ENCODE measurements at places on chromosomes 2 and 18.

- no peak for DNase-seq
Measured at GRCh38 chr2:64157792-64158191, 13.6 kb upstream of the PELI1 start.

DNA sequence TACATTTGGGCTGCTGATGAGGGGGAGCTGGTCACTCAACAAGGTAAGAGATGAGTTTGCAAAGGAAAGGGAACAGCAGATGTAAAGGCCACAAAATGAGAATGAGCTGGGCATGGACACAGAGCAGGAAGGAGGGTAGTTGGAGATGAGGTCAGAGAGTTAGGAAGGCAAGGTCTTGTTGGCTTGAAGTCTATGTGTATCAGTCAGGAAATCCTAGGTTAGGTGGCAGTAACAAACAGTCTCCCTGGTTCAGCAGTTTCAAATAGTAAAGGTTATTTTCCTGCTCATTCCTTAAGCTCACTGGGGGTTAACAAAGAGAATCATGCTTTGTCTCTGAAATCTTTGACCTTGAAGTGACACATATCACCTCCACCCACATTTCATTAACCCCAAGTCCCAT is 58.3 kb upstream of the ARL4C start:
- DNase-seq: no peak

DNA sequence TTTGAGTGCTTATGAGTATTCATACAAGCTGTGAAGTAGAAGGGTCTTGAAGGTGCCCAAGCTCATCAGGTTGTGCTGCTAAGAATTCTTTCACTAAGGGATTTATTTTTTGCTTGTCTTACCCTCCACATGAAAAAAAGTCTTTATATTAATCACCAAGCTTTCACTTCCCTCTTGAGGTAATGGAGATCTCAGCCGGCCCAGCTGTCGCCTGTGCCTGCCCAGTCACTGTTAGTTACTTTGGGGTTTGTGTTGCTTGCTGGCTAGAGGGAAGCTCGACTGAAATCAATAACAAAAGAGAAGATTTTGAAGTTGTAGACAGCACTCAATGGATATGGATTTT is 21.9 kb downstream of the MC2R start:
- no peak for DNase-seq

- no peak for DNase-seq
Measured at GRCh38 chr2:233679196-233679595, 2.5 kb upstream of the UGT1A7 start.

DNA sequence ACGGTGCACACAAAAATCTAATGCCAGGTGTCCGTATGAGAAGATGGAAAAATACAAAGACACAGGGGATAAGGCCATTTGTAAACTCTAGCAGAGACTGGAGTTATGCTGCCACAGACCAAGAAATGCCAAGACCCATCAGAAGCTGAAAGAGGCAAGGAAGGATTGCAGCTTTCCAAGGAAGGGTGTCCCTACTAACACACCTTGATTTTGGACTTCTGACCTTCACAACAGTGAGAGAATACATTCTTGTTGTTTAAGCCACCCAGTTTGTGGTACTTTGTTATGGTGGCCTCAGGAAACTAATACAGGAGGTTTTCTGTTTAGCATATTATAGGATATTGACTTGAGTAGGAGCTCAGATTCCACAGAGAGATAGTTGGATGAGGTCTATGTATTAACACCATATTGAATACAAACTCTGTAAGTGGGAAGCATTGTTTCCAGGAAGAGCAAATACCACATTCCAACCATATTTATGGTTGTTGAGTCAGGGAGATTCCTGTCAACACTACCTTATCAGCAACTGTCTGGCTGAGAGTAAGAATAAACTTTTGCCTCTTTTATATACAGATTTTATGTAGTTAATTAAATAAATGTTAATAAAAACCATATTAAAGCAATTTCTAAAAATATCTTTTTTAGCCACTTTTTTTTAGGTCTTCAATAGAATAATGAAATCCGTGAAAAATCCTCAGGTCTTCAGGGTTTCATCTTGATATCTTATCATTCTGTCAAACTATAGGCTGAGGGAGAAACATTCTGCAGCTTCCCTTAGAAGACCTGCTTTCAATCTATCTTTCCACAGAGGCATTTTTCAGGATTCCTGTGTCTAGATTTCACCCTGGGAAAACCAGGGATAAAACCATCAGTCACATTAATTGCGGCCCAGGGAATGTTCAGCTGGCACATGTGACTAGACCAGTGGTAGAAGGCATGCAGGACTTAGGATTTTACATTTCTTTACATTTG is 35.4 kb upstream of the HNMT start:
- no peak for DNase-seq

DNA sequence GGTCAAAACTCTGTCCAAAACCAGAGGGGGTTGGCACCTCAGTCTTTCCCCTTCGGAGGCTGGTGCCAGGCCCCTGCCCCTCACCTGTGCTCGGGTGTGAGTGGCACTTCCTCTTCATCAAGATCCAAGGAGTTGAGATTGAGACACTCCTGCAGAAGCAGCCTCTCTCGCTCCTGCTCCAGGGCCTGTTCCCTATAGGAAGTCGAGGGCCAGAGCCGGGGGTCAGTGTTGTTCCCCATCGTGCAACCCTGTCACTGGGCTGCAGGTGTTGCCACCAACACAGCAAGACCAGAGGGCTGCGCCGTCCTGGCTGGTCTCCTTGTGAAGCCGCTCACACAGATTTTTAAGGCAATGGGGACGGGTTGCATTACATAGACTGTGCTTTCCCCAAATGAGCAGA is 18.9 kb downstream of the FAM178B start:
- DNase-seq: no peak

DNA sequence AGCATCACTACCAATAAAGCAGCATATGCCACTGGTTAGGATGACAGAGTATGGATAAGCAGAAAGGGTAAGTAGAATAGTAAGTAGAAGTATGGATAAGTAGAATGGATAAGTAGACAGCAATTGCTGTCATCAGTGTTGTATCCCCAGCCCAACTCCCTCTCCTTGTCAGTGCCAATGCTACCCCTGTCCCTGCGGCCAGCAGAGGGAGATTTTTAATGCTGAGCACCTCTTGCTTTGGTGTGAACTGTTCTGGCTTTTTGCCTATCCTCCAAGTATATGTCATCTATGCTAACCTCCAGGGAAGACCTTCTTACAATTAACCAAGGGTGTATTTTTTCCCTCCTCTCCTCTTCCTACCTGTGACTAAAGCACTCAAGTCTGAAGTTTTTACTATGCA is 136.7 kb upstream of the SPHKAP start:
- DNase-seq: no peak

GRCh38 chr2:98394595-98395153 is 48.4 kb downstream of the CNGA3 start:
- DNase-seq: no peak

Measured in AG04449 (cell line).